ENCODE measurements at places on chromosomes 5 and 9. TPM values are rescaled to one million over a fixed set of nuclear protein-coding genes. Genes with fewer than 3 reads are reported as not detected.

Gene TOMM5
- total RNA-seq, result 70.7 TPM

Gene EGFL7
- 272 TPM for total RNA-seq

Gene OR1J2
- total RNA-seq, result not detected

Gene PPP3R2
- total RNA-seq, result not detected

Gene CCNO
- not detected for total RNA-seq

Gene SH3TC2
- total RNA-seq, result 2.0 TPM

Gene IL33
- total RNA-seq, result 35.4 TPM

Gene HTR1A
- not detected for total RNA-seq

Gene QSOX2
- total RNA-seq, result 6.1 TPM

Gene GRIA1
- total RNA-seq, result not detected

Gene FOXD4L4
- total RNA-seq, result not detected

Gene ACTL7B
- not detected for total RNA-seq

DNA sequence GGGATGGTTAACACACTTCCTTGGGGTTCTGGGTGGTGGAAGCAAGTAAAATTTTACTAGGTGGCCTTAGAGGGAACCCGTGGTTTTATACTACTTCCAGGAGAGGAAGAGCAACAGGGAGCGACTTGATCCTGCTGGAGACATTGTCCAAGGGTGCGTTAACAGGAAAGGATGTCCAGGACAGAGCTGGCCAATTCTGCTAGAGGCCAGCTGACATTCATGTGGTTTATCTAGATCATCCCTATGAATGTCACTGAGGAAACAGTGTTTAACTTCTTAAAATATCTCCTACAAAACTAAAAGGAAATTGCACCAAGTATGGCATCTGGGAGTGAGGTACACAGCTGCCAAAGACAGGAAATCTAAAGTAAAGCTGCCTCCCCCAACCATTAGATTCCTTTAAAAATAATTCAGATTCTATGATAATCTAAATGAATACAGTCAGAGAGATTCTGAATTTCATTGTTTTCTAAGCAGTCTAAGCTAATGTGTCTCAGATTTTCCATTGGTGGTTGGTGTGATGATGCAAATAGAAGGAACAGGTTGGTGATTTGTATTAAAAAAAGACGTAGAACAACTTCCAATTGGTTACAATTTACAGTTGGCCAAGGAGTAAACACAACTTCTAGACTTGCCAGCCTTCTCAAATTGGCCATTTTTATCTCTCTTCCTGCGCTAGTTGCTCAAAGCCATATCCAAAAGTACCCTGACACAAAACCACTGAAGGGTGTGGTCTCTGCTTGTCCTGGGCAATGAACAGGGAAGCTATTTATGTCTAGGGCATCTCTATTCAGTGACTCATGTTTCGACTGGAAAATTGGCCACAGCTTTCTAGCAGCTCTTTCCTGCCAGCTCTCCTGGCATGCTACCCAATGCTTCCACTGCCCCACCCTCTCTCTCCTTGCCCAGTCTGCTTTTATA, 574.7 kb upstream of the MEF2C start:
- no peak for DNase-seq

DNA sequence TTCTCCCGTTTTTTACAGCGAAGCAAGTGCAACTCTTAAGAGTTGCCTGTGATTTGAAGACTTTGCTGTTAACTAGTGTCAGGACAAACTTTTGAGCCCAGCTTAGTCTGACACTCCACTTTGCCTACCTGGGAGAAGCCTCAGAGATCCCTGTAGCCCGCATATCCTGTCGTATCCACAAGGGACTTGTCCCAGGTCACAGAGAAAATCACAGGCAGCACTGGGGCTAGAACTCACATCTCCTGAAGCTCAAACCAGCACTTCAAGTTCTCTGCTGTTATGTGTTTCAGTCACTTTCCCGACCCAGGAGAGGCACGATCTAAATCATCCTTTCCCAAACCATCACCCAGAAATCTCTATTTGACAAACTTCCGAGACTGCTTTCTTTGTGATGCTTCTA, 584.5 kb downstream of the ACTL7B start:
- no peak for DNase-seq

GRCh38 chr9:132094314-132094791, 14.7 kb upstream of the MED27 start:
- DNase-seq, result no peak

DNA sequence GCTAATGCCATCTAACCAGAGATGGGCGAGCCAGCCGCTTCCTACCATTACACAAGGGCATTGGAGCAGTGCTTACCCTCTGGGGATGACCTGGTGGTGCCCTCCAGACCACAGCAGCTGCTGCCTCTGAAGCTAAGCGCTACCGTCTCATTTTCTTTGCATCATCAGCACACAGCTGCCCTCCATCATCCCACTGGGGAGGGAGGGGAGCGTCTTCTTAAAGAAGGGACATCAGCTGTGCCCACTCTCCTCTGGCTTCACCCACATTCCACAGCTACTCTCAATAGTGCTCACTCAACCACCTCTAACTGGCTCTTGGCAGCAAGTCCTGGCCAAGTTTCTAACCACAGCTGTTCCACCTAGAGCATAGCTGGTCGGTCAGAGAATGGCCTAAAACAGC, 503.4 kb downstream of the NFIB start:
- DNase-seq, result no peak

DNA sequence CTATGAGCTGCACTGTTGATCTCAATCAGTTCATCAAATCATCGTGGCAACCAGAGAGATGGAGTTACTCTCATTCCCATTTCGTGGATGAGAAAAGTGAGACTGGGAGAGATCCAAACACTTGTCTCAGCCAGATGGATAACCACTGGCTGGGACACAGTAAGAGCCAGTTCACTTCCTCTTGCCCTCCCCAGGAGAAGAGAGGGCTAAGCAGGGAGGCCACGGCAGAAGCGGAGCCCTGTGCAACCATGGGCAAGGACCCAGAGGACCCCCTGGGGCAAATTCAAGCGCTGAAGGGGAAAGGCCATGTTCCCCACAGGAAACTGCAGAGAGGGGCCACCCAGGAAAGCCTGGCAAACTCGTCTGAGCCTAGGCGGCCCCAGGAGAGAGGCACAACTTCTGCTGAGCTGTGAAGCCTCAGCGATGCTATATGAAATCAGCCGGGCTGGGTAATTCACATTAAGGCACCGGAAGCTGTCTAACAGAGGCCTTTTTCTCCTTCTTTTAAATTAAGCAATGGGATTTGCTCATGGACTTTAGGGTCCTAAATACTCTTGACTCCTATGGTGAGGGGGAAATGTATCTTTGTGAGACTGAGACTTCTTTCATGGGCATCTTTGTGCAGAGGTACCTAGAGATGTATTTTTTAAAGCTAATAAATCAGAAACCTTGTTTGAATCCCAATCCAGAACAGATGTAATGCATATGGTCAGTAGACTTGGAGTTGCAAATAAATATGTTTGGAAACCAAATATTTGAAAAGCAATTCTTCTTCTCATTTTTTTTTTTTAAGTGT, 137.1 kb upstream of the SMIM23 start:
- no peak for DNase-seq

- no peak for DNase-seq
Observed at GRCh38 chr9:100555471-100555870, 22.4 kb upstream of the CAVIN4 start.

- DNase-seq, result no peak
Observed at GRCh38 chr9:132160802-132161742, 786 bp upstream of the NTNG2 start.

DNA sequence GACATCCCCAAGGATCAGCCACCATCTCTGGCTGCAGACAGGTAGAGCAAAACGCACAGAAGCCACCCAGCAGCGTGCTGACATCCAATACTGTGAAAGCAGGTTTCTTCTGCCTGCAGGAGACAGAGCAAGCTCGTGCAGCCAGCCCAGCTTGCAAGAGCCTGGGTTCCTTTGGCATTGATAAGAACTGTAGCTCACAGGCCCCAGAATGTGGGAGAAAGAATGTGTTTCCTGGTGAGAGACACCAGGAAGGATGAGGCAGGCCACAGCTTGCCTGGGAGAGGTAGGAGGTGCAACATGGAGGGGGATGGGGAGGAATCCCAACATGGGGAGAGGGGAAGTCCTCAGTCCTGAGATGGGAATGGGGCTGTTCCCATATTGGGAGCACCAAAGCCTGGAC, 34.0 kb upstream of the ARAP3 start:
- DNase-seq, result no peak

DNA sequence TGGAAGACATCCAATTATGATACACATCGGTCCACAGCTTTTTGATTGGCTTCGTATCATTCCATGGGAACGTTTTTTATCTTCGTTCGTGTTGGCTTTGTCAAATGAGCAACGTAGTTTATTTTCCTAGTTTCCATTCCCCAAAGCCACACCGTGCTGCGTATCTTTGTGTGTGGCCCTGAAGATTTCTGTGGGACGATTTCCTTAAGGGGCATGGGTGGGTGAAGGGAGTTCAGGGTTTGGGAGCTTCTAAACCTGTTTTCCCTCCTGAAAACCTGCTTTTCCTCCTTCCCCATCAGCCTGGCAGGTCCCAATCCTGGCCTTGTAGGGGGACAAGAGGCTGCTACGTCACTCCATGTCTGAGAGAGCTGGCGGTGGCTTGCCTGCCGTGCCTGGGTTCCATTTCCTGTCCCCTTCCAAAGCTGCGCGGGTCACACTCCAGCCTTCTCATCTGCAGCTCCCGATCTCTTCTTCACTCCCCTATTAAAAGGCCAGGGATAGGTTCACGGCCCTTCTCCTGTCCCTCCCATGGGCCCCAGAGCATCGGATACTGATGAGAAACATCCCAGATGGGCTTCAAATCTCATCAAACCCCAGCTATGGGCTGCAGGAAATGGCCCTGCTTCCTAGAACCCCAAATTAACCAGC, 23.5 kb upstream of the ASS1 start:
- no peak for DNase-seq

- DNase-seq, result no peak
Observed at GRCh38 chr5:98065261-98065909, 708.1 kb upstream of the RGMB start.

GRCh38 chr9:91905991-91906469, 44.0 kb downstream of the ROR2 start:
- no peak for DNase-seq

DNA sequence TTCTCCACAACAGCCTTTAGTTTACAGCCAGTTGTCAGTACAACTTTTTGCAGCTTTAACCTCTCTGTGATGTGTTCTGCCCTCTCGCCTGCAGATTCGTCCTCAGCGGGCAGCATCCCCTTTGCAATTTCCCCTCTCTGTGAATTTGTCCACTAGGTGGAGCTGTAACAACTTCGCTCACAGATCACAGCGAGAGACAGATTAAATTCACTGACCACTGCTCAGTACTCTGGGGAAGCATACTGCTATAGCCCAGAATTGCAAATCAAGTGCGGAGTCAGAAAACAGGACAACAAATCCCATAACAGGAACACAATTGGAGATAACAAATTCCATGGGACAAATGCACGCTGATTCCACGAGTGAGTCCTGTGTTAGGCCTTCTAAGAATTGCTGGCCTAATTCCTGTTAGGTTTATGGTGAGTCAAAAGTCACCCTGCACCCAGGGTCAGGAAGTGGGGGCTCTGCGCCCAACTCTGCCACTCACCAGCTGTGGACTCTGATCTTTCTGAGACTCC, 2124.9 kb downstream of the MAT2B start:
- no peak for DNase-seq

DNA sequence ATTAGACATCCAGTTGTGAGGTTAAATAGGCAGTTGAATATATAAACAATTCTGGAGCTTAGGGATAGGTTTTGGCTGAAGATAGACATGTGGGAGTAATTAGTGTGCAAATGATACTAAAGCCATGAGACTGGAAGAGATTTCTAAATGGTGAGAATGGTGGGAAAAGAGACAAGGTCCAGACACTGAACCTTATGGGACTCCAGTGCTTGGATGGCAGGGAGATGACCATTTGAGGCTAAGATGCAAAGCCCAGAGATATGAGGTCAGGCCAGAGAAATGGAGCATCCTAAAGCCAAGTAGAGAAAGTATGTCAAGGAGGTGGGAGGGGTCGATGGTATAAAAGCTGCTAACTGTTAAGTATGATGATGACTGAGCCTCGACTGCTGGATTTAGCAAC, 115.6 kb downstream of the SEMA5A start:
- no peak for DNase-seq

- DNase-seq, result no peak
Observed at GRCh38 chr5:172662596-172662995, 21.5 kb downstream of the NEURL1B start.

DNA sequence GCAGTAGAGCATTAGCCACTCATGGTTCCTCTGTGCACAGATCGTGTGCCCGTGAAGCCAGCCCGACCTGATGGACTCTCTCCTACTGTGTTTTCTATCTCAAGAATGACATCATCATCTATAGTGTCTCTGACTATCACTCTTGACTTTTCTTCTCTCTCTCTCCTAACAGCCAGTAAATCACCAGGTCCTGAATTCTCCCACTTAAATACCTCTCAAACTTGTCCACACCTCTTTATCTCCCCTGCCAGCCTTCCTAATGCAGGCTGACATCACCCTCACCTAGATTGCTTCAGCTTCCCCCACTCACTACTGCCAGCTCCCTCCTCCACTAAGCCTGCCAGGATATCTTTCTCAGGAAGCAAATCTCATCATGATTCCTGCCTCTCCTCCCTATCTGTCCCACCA, 90.6 kb upstream of the MIER3 start:
- no peak for DNase-seq

GRCh38 chr9:99936947-99937587, 30.6 kb downstream of the STX17 start:
- no peak for DNase-seq

DNA sequence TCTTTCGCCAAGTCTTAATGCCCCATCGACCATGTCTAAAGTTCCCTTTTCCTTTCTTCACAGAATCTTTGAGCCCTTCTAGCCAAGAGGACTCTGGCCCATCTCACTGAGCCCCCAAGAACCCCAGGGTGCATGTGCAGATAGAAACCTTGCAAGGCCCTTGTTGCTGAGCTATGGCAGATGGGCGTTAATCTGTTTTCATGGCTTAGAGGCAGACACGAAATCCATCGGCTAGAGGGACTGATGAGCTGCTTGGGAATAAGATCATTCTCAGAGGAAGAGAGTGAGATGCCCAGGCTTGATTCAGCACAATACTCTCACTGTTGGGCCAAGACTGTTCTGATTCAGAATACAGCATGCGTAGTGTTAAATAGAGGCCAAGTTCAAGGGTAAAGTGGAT, 262.5 kb upstream of the C9orf72 start:
- DNase-seq, result no peak

- no peak for DNase-seq
Observed at GRCh38 chr5:175211956-175212756, 231.8 kb downstream of the DRD1 start.

- no peak for DNase-seq
Observed at GRCh38 chr9:93119953-93120845, 13.9 kb downstream of the NINJ1 start.

DNA sequence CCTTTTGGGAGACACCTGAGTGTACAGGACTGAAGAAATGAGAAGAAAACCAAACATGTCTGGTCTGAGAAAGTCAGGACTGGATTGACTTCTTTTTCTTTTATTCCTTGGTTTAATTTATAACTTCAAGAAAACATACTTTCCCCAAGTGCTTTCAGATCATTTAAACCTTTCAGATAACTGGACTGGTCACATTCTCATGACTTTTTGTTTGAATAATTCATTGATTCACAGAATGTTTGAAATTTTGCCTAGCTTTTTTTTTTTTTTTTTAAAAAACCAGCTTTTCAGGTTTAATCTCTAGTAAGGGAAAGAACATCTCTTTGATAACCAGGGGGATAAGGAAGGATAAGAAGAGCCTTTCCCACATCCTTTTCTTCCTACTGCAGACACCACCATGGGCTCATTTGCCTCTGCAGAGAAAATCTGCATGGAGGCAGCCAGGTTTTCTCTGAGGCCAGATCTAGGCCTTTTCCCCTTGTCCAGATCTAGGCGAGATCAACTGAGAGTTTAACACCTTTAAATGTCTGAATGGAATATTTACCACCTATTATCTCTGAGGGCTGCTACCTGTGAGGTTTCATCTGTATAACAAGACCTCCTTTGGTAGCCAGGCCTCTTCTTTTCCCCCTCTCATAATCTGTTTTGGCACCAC, 45.0 kb upstream of the SLC28A3 start:
- DNase-seq, result no peak

Measured in vagina (tissue), 2 donors.